NCI-H524 treated with DMSO at 0.1 percent for 48 hours (cell line): ENCODE measurements at places on chromosomes 5 and 9.

GRCh38 chr9:131001021-131001420, 8.0 kb upstream of the LAMC3 start:
- no peak for DNase-seq

DNA sequence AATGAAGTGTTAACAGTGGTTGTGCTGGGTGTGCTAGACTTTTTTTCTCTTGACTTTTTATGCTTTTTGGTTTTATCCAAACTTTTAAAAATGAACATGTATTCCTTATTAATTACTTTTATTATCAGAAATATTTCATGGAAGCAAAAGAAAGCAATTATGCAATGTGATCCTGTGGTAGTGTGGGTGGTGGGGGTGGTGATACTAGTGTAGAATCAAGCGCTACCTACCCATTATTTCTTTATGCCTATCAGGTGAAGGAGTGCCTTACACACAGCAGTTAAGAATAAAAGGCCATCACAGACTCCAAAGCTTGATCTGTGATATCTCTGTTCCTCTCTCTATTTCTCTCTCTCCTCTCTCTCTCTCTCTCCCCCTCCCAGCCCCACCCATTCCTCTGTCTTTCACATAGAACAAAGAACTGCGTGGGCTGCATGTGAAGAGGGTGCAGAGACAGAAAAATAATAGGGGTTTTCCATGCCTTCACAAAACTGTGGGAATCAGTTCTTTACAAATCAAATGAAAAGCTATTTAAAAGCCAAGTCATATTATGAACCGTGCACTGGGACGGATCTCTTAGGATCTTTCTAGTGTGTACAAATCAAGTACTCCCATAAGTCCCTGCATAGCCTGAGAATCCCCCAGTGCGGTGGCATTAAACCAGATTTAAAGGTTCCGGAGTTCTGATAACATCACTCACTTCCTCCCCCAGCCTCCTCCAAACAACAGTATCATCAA, 351.2 kb downstream of the RAB3C start:
- no peak for DNase-seq

DNA sequence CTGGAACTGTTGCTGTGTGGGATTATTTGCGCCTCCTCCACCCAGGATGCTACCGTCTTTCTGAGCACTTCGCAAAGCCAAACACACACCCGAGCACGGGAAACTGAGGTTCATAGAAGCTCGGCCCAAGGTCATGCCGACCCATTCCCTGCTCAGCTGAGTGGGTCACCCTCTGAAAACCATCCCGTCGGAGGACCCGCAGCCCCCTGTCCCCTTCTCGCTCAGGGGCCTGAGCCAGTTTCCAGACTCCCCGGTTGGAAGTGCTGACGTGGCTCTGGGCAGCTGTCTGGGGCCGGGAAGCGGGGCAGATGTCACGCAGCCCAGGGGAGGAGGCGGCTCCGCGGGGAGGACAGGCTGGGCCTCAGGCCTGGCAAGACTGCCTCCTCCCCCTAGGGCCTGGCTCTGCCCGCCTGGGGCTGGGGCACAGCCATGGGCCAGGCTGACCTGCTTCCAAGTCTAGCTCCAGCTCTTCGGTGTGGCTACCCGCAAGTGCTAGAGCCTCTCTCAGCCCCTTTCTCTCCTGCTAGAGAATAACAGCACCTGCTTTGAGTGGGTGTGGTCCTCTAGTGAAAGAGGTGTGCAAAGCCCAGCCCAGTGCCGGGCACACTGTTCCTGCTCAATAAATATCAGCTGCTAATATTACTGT, 9.9 kb upstream of the CXXC5 start:
- DNase-seq: no peak

DNA sequence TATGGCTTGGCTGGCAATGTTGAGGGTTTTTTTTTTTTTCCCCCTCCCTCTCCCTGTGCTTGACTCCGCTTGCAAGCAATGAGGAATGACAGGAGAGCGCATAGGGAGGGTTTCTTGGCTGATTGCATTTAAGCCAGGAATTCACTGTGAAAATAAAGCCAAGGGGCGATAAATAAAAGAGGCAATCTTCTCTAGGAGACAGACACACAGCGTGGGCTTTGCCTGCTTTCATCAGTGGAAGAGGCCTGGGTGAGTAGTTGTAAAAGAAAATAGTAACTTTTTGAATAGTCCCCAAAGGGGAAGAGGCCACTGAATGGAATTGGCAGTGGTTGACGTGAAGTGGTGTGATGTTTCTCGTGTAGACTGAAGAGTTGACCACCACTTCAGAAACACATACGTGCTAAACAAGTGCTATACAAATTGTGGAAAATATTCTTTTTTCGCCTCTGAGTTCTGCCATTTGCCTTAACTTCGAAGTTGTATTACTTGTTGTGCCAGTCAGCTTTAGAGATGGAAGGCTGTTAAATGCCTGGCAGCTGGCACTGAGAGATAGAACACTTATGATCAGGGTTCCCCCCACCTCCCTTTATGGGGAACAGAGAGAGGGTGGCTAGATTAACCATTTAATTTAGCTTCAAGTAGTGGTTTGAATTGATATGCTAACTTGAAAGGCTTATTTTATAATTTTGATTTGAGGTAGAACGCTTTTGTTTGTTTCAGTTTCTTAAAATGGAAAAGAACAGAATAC, 3.0 kb downstream of the ZSWIM6 start:
- DNase-seq: no peak

DNA sequence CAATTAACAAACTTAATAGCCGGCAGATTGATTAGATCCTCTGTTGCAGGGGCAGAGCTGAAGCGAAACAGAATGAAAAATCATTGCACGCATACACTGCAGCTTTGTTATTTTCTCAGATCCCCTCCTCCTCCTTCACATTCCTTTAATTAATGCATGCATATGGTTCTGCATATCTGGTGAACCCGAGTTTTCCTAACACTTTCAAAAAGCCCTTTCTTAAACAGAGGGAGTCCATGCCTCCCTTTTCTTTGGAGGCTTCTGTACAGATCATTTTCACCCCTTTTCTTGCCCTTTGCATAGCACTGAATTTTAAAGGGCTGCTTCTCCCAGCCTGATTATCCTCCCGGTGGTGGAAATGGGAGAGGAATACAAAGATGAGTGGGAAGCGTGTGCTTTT, 136.6 kb upstream of the TBCA start:
- DNase-seq: no peak

GRCh38 chr5:142657446-142657845, 28.4 kb downstream of the FGF1 start:
- DNase-seq: no peak

DNA sequence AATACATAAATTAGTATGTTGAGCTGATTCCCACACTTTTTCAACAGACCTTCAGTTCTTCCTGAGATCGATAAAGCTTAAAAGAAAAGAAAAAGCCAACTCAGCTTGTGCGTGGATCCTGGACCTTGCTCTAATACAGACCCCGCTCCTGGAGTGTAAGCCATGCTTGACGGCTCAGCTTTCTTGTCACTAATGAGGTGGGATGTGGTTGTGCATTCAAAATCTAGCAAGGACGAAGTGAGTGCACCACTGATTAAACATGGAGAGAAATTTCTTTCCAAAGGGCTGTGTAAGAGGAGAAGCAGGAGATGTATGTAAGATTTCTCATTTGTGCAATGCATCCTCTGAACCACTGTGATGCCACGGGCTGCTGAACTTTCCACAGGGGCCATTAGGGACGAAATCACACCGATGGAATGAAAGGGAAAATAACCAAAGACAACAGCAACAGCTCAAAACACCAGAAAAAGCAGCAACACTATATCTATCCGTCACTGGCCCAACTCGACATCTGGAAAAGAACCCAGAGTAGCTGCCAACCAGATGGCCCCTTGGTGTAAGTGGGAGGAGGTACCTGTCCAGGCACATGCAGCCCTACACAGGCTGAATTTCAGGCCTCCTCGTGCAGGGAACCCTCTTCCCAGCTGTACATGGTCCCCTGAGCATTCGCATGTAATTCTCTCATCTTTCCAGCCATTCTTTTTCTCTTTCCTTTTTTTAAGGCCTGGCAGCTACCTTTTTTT, 178.9 kb downstream of the SREK1 start:
- peak; percentile 32 for DNase-seq

GRCh38 chr5:23084815-23085214, 231.7 kb upstream of the CDH12 start:
- DNase-seq: peak; percentile 48

- no peak for DNase-seq
Measured at GRCh38 chr9:94806307-94806893, 79.9 kb downstream of the AOPEP start.

DNA sequence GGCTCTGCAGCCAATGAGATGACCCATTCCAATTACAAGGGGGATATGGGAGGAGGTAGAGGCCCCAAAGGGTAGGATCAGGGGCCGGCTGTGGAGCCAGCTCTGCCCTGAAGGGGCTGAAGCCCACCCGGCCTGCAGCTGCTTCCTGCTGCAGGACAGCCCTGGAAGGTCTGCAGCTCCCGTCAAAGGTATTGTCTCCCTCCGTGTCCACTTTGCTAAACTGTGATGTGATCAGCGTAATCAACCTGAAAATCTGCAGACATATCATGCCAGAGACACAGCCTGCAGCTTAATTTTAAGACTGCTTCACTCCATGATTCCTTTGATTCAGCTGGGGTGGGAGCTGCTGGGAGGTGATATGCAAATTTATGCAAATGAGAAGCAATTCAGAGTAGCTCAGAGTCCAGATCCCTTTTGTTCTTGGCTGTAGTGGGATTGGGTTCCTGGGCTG, 90.7 kb downstream of the GADD45G start:
- DNase-seq: peak; percentile 28

DNA sequence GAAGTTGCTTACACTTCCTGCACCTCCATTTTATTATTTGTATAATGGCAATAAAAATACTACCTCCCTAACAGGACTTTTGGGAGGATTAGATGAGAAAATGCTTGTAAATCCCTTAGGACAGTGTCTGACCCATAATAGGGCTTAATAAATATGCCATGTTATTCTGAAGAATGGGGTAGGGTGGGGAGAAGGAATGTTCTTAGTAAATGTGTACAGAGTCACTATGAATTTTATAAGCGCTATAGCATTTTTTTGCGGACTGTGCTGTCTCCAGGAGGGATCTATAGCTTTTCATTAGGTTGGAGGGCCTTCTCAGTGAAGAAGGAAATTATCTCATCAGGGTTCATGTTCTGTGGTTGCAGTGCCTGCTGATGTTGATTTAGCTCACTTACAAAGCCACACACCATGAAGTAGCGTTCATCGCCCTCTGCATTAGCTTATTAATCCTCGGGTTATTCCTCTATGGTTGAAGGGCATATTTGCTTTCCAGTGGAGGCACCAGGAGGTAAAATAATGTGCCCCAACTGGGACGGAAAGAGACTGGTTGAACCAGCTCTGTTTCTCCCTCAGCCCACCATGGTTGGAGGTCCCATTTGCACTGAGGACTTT, 497.1 kb downstream of the ARHGEF28 start:
- DNase-seq: no peak

GRCh38 chr9:37639841-37640240, 10.9 kb upstream of the FRMPD1 start:
- peak; percentile 86 for DNase-seq

DNA sequence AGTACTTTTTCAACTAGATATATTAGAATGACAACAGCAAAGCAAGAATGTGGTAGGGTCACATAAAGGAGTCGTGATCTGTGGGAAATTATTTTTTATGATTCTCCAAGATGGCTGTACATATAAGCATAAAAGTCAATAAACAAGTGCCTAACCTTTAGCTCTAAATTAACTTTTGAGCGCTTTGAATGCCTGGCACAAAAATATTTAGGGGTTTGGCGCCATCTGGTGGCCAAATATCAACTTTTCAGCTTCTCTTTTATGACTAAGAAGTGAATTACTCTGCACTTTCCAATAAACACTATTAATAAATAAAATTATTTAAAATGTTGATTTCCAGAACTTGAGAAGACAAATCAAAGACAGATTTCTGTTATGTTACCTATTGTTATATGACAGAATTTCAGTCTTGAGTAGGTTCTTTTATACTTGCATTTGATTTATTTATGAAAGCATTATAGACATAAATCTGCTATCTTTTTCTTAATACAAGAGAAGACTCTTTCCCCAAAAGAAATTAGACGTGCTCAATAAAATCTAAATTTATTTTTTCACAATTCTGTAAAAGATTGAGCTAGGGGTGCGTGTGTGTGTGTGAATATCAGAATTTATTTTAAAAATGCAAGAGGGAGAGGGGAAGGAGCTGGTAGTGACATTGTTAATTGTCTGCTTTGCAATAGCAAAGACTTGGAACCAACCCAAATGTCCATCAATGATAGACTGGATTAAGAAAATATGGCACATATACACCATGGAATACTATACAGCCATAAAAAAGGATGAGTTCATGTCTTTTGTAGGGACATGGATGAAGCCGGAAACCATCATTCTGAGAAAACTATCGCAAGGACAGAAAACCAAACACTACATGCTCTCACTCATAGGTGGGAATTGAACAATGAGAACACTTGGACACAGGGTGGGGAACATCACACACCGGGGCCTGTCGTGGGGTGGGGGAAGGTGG, 36.7 kb upstream of the ARRDC3 start:
- peak; percentile 28 for DNase-seq
